ENCODE measurements at places on chromosomes 1 and 21. TPM values are rescaled to one million over a fixed set of nuclear protein-coding genes. Genes with fewer than 3 reads are reported as not detected.

Gene MFSD2A
- 1.0 TPM for total RNA-seq

Gene OLIG1
- not detected for total RNA-seq

Gene GPR3
- not detected for total RNA-seq

Gene SPRR3
- total RNA-seq: not detected

DNA sequence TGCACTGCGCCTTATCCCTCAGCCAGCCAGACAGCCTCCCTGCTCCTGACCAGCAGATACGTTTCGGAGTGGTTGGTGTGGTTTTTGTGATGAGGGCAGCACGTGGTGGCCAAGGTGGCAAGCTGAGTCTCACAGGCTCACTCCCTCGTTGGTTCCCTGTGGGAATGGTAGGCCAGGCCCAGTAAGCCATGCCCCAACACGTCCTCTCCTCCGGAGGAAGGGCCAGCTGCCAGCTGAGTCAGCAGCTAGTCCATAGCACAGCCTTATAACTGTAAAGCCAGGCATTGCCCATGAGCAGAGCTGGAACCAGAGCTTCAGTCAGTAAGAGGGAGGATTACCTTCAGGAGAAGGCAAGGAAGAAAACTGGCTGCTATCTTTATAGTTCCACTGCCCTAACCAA is 29.5 kb downstream of the SZRD1 start:
- DNase-seq: no peak

DNA sequence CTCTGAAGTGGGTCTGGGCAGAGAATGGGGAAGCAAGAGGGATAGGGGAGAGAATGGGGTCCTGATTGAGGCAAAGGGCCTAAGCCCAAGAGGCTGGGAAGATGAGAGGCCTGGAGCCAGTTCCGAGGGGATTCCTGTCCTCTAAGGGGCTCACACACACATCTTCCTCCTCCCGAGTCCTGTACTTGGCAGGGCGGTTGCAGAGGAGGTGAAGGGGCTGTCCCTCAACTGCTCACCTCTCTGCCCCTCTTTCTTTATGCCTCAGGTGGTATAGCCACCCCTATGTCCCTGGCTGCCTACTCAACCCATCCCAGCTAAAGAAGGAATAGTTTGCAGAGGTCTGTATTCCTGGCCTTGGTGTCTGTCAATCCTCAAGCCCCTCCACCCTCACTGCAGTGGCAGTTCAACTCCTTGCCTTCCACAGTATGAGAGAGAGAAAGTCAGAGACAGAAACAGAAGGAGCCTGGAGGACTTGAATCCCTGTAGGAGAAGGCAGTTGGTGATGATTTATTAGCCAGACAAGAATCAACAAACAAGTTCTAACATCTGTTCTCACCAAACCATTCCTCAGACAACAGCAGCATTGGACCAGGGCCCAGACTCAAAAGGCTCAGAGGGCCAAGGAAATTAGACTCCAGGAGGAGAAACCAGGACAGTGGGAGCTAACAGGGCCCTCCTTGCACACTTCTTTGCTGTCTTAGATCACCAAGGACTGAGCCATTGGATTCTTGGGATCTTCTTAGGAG is 10.7 kb downstream of the SH2D2A start:
- no peak for DNase-seq

Measured in pancreas (tissue), 10 donors.